ENCODE measurements at places on chromosomes 1 and 21.

GRCh38 chr1:165073185-165074007, 283.1 kb downstream of the LMX1A start:
- no peak for DNase-seq

GRCh38 chr1:152513081-152513480, 1.2 kb upstream of the CRCT1 start:
- no peak for DNase-seq

- no peak for DNase-seq
Measured at GRCh38 chr1:11522400-11523235, 43.7 kb downstream of the DISP3 start.

DNA sequence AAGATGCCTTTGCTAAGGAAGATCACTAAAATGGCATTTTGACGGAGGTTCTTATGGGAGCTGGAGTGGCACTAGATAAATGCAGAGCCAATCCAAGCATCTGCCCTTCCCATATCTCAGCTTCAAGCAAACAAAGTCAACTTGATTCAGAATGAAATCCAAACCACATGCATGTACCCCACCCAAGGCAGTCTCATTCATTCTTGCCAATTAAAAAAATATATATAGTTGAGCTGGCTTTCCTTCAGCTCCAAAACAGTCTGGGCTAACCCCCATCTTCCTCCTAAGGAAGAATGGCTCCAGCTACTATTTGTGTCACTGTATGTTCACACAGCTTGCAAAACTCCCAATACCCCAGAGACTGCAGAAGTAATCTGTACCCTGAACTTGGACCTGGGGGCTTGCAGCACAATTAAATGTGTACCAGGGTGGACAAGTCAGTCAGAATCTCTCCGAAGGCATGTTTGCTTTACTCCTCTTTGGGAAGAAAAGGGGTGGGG, 35.4 kb downstream of the GPR3 start:
- no peak for DNase-seq

Data from GM12864 (cell line).